Stimulated activated CD4-positive, alpha-beta T cell treated with anti-CD3 and anti-CD28 coated beads, Interleukin-1b, Interleukin-23, amount 100 ng/mL, for 1 hour (primary cell): ENCODE measurements at places on chromosomes 3 and 15.

- DNase-seq: no peak
These were observed 345.0 kb downstream of the ZNF385D start for GRCh38 chr3:21405671-21406667.

GRCh38 chr3:79979990-79980389 is 212.2 kb upstream of the ROBO1 start:
- DNase-seq: no peak

GRCh38 chr15:38486936-38487335 is 33.0 kb downstream of the FAM98B start:
- DNase-seq: no peak

DNA sequence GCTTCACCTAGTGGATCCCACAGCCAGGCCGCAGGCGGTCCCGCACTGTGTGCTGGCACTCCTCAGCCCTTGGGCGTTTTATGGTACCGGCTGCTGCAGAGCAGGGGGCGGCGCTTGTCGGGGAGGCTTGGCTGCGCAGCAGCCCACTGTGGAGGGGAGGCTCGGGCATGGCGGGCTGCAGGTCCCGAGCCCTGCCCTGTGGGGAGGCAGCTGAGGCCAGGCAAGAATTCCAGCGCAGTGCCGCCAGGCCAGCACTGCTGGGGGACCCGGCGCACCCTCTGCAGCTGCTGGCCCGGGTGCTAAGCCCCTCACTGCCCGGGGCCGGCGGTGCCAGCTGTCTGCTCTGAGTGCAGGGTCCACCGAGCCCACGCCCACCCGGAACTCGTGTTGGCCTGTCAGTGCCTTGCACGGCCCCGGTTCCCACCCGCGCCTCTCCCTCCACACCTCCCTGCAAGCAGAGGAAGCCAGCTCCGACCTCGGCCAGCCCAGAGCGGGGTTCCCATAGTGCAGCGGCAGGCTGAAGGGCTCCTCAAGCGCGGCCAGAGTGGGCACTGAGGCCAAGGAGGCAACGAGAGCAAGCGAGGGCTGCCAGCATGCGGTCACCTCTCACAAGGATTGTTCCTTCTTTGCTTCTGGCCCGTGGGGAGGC is 435.0 kb upstream of the ATP10A start:
- no peak for DNase-seq

DNA sequence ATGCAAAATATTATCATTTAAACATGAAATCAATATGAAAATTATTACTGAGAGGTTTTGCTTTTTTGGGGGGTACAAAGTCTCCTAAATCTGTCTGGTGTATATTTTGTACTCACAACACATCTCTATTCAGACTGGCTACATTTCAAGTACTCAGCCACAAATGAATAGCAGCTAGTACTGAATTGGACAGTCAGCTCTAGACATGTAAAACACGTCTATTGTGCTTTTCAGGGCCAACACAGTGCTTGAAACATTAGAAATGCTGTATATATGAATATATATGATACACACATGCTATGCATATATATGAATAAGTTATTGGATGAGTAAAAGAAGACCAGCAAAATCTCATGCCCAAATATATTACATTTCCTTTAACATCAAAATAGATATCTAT is 103.8 kb upstream of the CFAP20DC start:
- DNase-seq: no peak

GRCh38 chr3:123584284-123584987 is 417 bp downstream of the HACD2 start:
- no peak for DNase-seq

DNA sequence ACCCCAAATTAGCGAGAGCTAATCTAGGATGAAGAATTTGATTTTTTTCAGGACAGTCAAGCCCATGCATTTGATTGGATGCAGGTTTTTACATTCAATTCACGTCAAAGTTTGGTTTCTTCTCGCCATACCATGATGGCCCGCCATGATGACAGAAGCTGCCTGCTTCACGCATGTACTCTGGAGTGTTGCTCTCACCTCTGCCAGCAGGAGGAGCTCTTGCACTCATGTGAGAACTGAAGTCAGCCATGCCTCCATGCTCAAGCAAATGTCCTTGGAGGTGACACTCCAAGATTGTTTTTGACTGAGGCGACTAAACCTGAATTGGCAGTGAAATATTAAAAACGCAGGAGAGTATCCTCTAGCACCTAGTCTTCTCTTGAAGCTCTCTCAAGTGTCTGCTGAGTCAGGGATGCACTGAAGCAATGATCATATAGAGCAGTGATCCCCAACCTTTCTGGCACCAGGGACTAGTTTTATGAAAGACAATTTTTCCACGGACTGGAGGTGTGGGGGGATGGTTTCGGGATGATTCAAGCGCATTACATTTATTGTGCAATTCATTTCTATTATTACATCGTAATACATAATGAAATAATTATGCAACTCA is 120.9 kb downstream of the SAMMSON start:
- DNase-seq: peak; percentile 23

DNA sequence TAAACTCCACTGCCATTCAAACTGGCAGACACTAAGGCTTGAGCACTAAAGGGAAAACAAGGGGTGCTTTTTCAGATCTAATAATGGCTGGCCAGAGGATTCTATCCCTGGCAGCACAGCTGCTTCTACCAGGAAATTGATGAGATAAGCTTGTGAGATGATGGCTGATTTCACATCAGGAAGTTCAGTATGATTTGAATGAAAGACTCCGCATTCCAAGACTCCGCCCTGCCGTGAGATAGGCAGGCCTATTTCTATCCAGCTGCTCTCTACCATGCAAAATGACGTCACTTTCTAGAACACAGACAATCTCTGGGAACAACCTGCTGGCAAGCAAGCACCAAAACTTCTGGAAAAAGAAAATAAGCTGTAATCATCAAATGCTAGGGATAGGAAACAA is 171.8 kb downstream of the WDR76 start:
- no peak for DNase-seq

GRCh38 chr3:41188306-41188705 is 11.0 kb upstream of the CTNNB1 start:
- DNase-seq: no peak

- no peak for DNase-seq
These were observed 7.1 kb upstream of the HCN4 start for GRCh38 chr15:73375755-73376305.

- no peak for DNase-seq
These were observed 30.1 kb downstream of the GPR15 start for GRCh38 chr3:98561727-98562521.

GRCh38 chr15:51087513-51087912 is 7.2 kb downstream of the TNFAIP8L3 start:
- DNase-seq: no peak
